Myocyte (in vitro differentiated cells): ENCODE measurements at places on chromosomes 6 and 20. TPM values are rescaled to one million over a fixed set of nuclear protein-coding genes. Genes with fewer than 3 reads are reported as not detected.

GRCh38 chr6:167736486-167737204 is 90.1 kb upstream of the AFDN start:
- no peak for DNase-seq

DNA sequence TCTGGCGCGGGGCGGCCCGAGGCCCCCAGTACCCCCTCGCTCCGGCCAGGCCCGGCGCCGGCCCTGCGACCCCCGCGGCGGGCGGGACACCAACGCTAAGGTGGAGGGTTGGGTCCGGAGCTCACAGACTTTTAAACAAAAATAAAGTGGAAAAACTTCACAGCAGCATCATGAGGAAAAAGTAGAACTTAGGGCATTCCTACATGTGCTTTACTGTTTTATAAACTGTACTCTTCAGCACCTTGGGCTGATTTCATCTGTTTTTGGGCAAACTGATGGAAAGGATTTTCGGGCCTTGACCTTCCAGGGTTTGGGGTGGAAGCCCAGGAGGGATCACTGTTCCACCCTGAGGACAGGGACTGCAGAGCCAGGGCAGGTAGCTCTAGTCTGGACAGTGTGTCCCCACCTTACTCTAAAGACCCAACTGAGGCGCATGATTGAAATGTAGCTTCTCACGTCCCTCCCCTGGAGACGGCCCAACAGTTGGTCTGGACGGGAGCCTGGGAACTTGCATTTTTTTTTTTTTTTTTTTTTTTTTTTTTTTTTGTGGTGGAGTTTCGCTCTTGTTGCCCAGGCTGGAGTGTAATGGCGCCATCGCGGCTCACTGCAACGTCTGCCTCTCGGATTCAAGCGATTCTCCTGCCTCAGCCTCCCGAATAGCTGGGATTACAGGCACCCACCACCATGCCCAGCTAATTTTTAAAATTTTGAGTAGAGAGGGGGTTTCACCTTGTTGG is 740 bp downstream of the NELFCD start:
- DNase-seq: peak; percentile 30

GRCh38 chr6:5481033-5481432 is 219.7 kb downstream of the FARS2 start:
- DNase-seq: no peak

DNA sequence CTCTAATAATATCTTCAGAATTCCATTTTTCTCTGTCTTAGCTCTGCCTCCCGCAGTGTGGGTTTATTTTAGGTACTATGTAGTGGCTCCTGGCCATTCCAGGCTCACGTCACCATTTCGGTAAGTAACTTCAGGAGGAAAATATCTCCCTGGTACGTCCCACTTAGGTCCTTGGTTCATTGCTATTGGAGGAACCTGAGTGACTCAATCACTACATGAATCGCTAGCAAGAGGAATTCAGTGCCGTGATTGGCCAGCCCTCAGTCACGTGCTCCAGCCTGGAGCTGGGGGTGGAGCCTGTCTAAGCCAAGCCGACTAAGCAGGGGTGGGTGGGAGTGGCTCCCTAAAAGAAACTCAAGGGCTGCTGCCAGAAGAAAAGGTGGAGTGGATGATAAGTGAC is 67.3 kb upstream of the E2F3 start:
- no peak for DNase-seq

- DNase-seq: no peak
These were observed 30.8 kb upstream of the COL21A1 start for GRCh38 chr6:56278171-56278591.

DNA sequence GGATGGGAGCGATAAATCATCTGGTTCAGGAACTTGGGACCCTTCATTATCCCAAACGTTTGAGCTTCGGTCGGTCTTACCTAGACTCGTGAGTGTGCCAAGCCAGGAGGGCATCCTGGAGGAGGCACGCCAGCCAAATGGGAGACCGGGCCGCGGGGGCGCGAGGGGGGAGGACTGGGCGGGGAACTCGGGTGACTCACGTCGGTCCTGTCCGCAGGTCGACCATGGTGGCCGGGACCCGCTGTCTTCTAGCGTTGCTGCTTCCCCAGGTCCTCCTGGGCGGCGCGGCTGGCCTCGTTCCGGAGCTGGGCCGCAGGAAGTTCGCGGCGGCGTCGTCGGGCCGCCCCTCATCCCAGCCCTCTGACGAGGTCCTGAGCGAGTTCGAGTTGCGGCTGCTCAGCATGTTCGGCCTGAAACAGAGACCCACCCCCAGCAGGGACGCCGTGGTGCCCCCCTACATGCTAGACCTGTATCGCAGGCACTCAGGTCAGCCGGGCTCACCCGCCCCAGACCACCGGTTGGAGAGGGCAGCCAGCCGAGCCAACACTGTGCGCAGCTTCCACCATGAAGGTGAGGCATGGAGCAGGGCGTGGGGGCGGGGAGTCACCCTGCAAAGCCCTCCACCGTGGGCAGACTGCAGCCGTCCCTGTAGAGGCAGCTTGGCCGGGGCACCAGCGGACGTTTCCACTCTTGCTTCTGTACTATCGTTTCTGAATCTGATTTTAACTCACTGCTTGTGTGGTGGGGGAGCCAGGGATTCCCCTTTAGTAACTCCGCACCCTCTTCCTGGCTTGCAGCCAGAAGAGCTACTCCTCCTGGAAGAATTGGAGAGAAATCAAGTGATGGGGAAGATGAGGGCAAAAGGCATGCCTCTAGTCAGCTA is 2.7 kb downstream of the BMP2 start:
- DNase-seq: peak; percentile 17

- DNase-seq: no peak
These were observed 397.0 kb downstream of the SMOC2 start for GRCh38 chr6:168838037-168838399.

- no peak for DNase-seq
These were observed 70.8 kb upstream of the FBXO30 start for GRCh38 chr6:145885431-145885830.

DNA sequence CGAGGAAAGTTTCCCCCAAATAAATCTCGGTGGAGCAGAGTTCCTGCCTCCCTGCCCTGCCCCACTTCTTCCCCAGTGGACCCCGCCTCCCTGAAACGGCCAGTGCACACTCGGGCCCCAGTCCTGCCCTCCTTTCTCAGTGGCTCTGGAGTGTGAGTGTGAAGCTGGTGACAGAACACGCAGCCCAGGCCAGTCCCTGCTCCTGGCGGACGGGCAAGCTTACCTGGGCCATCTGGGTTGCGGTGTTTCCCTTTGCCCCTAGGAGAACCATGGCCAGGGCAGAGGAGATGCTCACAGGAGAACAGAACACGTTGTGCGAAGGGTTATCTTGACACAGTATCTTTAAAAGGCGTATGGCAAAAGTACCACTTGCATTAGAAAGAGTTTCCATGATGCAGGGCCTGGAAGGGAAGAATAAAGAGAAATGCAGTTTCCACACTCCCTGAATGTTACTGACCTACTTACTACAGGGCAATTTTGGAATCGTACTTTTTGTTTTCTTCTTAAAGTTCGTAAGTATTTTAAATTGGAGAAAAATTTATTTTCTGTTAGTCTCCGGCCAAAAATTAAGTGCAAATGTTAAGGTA is 2.8 kb downstream of the SERPINB9 start:
- DNase-seq: no peak

- DNase-seq: no peak
These were observed 373.7 kb downstream of the DOK5 start for GRCh38 chr20:54848984-54849538.

DNA sequence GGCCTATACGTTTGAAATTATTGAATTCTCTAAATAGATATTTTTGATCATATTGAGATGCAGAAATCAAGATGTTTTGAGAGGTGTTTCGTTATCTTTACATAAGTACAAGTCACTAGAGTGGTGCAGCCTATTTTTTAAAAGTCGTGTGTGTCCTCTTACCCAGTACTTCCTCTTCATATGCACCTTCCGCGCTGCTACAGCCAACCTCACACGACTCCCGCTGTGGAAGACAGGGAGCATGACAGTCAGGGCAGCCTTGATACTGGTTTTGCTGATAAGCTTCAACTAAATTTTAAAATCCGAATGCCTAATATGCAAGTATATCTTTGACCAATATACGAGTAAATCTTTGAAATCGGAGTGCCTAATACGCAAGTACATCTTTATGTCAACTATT is 16.3 kb downstream of the ROS1 start:
- DNase-seq: no peak

DNA sequence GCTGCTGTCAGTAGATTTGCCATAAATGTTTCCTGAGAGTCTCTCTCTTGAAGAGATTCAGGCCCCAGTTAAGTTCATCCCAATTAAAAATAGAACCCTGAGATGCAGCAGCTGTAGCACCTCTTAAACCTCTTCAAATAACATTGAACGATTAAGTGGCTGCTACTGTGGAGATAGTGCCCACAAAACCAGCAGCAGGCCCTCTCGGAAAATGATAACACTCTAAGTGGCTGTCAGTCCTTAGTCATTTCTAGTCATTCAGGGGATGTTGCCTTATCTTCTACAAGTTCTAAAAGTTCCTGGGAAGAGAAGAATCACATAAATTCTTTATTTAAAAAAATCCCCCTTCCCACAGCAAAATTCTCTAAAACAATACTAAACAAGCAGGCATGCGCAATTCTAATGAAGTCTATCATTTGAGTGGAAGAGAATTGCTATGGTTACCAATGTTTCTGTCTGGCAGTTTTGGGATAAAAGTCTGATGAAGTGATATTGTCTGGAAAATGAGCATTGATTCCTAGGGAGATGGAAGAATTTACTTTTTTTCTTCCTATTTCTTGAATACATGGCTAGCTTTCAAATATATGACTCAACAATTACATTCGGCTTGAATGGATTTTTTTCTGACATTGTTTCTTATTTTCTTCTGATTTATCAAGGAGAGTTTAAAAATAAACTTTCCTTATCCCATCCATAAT is 131.9 kb downstream of the TRMT11 start:
- peak; percentile 76 for DNase-seq

GRCh38 chr20:10721137-10721896 is 47.5 kb upstream of the JAG1 start:
- DNase-seq: no peak

GRCh38 chr6:51027283-51028065 is 208.8 kb downstream of the TFAP2B start:
- no peak for DNase-seq

DNA sequence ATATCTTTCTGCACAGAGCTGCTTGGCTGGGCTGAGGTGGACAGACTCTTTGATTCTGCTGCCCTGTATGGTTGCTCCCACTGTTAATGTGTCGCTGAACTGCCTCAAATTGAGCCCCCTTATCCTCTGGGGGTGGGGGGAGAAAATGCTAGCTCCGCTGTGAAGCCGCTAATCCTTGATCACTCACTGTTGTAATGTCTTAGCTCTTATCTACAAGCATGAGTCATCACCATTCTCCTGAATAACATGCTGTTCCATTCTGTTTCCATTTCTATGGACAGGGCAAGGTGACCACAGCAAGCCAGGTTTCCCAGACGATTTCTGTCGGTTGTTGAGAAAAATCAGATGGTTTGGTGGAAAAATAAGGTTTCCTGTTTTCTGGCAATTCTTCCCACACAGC is 218.4 kb upstream of the GGTLC1 start:
- DNase-seq: no peak

- DNase-seq: no peak
These were observed 43.6 kb upstream of the DEFB112 start for GRCh38 chr6:50093116-50093937.

- DNase-seq: no peak
These were observed 332.2 kb upstream of the RSPO3 start for GRCh38 chr6:126786262-126786661.

DNA sequence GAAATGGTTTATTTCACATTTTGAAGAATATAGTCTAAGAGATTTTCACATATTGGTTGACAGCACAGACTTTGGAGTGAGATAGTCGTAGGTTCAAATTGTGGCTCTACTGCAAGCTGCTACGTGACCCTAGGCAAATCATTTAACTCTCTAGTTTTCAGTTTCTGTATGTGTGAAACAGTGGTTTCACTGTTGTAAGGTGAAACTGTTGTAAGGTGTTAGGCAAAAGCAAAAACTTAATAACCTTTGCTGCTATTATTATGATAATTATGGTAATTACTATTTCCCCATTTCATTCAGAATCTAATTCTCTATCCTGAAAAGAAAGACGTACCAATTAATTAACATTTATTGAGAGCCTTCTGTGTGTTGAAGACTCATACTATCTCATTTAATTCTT is 144.2 kb downstream of the REV3L start:
- DNase-seq: no peak

DNA sequence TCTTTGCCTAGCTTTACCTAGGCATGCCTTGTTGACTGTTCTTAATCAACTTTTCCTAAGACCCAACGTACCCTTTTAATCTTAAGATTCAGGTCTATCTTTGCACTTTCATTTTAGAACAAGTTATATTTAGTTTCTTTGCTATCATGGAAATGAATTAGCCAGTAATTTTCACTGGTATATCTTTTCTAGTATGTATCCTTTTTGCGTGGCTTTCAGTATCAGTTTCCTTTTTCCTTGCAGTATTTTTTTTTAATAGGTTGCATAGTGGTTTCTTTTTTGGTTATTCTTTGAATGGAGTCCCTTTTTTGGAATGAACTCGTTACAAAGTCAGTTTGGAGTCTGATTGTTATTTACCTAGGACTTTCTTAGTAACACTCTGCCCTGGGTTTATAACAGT is 7.3 kb downstream of the ANKEF1 start:
- no peak for DNase-seq

DNA sequence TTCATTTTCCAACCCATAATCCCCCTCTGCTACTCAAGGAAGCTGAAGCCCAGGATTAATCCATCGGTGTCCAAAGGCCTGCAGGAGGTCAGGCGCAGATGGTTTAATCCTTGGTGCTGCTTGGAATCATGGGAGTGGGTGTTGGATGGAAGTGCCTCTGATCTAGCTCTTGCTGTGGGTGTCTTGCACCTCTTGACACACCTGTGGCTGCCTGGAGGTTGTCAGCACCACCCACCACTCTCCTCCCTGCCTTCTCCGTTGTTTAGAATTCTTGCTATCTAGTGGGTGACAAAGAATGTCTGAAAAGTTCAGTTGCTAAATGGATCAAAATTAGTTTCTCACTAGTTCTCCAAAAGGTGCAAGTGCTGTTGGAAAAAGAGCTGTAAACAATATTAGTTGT is 1074.4 kb upstream of the FLRT3 start:
- DNase-seq: no peak

Gene OR2H1
- total RNA-seq: not detected in 2 replicates

Gene AVP
- total RNA-seq: not detected in 2 replicates

Gene MAVS
- total RNA-seq: 21.3 and 26.7 TPM in 2 replicates

Gene LGSN
- total RNA-seq: not detected in 2 replicates

Gene DDO
- 7.3 and 7.8 TPM in 2 replicates for total RNA-seq

Gene SYNE1
- 123 and 258 TPM in 2 replicates for total RNA-seq

Gene TAGAP
- 0.05 and 0.10 TPM in 2 replicates for total RNA-seq

Gene UBE3D
- 5.0 and 6.2 TPM in 2 replicates for total RNA-seq

Gene NKX2-4
- total RNA-seq: not detected in 2 replicates

Gene METTL24
- total RNA-seq: not detected in 2 replicates

Gene CAP2
- total RNA-seq: 187 and 262 TPM in 2 replicates

Gene PBOV1
- total RNA-seq: not detected in 2 replicates
